Upper lobe of right lung (tissue), 1 donor: ENCODE measurements at places on chromosomes 11 and 22.

DNA sequence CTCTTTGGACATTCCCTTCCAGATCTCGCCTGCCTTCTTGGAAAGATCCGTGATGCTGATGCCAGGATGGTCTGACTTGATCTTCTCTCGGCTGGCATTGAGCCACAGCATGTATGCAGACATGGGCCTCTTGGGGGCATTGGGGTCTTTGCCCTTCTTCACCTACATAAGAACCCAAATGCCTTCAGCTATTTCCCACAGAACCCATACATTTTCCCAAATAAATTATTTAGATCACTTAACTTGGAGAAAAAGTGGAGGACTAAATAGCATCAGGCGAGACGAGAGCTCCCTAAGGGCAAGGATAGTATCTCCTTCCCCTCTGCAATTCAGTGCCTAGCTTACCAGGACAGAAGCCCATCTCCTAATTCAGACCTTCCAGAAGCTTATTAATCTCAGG, 3.0 kb upstream of the TNKS1BP1 start:
- DNase-seq: no peak

DNA sequence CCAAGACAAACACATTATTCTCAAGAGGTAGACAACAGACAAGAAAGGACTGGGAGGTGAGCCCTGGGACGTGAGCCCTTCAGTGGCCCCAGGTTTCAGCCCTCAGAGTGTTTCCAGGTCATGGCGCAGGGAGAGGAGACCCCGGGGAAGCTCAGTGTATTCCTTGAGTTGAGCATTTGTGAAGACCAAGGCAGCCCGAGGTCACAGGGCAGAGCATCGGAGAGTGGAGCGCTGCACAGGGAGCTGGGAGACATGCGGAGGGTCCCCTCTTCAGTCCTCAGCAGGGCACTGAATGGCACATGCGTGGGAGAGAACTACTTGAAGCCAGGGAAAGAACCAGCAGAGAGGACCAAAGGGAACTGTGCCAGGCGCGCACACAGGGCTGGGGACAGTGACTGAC, 11.7 kb downstream of the KRTAP5-6 start:
- no peak for DNase-seq

- DNase-seq: no peak
Measured at GRCh38 chr22:40436505-40437431, 66.4 kb downstream of the SGSM3 start.

GRCh38 chr11:19646308-19646707, 66.3 kb upstream of the NAV2 start:
- no peak for DNase-seq

GRCh38 chr11:128579798-128580504, 7.4 kb downstream of the ETS1 start:
- DNase-seq: no peak

DNA sequence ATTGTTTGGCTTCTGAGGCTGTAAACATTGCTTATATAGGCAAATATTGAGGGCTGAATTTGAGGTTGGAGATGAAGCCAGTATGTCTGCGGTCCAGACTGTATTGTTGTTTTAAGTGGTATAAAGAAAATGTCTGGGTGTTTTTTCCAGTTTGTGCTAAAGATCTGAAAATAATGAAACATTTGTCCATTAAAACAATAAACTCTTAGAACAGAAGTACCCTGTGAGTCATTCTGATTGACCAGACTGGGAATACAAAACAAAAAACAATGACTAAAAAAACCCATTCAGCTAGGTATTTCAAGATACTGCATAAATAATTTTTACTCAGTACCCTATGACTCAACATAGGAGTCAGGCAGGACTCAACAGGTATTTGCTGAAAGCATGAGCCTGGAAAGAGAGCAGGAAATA, 20.4 kb downstream of the ALKBH8 start:
- no peak for DNase-seq

GRCh38 chr11:126824035-126824607, 176.4 kb downstream of the KIRREL3 start:
- DNase-seq: no peak

DNA sequence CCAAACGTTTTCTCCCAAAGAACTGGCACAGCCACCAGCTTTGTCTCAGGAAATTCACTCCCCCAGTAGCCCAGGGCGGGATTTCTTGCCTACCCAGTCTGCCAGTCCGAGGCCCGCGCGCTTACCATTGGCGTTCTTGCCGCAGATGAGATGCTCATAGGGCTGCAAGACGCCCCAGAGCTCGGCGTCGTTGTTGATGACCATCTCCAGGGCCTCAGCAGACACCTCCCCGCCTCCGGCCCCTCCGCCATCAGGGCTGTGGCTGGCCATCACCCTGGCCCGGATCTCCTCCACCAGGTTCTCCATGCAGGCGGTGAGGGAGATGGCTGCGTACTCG, 1.3 kb downstream of the ABTB2 start:
- DNase-seq: peak; percentile 67

DNA sequence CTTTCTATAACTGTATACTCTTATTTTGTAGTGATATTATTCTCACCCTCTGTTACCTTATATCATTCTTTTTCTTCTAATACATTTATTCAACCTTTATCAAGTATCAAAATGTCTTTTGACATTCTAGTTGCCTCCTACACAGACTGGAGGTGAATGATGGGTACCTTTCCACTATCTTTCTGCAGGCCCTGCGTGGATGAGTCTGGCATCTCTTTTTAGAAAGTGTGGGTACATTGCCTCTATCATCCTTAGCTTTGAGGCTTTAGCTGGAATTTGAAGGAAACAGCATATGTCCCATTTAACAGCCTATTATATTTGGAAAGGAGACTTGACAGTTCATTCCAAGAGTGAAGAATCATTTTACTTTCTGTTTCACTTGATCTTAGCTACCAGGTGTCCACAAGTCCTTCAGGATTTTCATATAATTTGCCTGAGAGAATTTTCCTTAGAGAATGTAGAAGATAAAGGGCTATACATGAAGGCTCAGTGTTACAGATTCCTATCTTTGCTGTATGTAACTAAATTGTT, 192.0 kb downstream of the CWF19L2 start:
- DNase-seq: no peak

- DNase-seq: no peak
Measured at GRCh38 chr11:44083906-44084305, 11.6 kb upstream of the EXT2 start.

DNA sequence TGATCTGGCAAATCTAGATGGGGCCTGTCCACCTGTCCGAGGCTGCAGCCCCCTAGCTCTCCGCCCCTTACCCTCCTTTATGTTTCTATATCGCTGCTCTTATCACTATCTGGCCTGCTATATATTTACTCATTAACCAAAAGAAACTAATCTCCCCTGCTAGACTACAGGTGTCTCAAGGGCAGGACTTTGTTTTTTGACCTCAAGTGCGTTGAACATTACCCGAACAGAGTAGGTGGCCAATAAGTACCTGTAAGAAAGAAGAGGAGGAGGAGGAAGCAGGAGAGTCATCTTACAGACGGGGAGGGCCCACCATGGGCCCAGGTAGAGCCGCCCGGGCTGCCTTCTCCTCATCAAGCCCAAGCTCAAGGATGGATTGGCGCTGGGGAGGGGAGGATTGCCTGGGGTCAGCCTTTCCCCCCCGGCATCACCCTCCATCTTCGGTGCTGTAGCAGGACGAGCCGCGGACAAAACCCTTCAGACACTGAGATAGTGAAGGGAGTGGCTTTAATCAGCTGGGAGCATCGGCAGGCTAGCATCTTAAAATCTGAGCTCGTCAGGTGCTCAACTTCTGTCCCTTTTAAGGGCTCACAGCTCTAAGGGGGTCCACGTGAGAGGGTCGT, 1.2 kb upstream of the P2RY6 start:
- DNase-seq: no peak

- DNase-seq: no peak
Measured at GRCh38 chr11:109785714-109786113, 307.5 kb upstream of the ZC3H12C start.

DNA sequence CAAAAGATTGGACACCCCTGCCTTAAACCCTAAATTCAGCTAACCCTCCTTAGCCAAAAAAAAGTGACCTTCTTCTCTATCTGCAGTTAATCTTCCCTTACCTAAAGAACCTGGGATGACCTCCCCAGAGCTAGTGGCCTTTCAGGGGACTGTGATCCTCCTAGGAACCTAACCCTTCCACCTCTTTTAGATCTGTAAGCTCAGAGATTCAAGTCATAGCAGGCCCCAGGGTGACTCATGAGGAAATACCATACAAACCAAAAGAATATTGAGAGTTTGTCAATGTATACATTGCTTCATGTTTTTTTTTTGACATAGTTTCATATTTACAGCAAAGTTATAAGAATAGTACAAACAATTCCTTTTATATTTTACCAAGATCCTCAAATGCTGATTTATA, 38.3 kb upstream of the CXCR5 start:
- DNase-seq: no peak

DNA sequence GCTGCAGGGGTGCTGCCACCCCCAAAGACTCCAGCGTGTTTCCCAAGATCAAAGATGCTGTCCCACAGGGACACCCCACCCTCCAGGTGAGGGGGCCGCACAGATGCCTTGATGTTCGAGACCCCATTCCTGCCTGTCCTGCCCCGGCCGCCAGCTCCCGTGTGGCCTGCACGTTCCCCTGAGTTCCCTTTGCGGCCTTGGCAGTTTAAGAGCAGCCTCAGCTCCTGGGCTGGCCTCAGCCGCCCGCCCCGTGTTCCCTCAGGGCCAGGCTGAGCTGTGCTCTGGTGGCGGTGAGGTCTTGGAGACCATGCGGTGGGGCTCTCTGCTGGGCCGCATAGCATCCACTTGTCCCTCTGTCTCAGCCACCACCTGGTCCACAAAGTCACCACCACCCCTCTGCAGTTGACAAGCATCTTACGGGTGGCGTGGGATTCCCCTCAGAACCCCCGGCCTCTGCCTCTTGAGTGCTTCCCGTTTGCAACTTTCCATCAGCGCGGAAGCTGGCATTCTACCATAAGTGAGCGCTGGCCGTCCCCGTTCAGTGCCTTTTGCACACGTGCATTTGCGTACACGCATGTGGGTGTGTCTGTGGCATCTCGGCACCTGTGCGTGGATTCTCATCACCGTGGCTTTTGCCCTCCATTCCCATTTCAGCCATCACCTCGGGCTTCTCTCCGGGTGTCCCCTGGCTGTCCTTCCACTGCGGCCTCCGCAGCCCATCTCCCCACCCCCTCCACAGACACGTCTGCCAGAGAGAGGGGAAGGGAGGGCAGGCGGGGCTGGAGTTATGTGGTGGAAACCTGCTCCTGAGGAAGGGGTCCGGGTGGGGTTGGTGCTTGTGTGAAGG, 35.9 kb downstream of the CTTN start:
- DNase-seq: no peak

GRCh38 chr22:46758121-46758520, 4.3 kb upstream of the TBC1D22A start:
- no peak for DNase-seq

- no peak for DNase-seq
Measured at GRCh38 chr11:126450806-126451205, 95.3 kb downstream of the ST3GAL4 start.

DNA sequence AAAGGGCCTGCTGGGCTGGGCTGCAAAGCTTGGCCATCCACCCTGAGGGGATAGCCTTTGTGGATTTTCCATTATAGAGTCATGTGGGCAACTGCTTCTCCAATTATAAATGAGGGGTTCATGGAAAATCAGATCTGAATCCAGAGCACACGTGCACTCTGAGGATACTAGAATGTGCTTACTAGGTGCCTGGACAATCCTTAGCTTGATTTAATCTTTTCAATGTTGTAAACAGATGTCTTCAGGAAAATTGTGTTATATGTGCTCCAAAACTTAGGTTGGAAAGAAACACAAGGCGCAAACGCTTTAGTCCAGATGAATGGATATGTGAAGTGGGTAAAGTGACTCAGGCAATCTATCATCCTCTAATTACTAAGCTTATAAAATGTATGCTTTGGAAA, 92.0 kb downstream of the SLC17A6 start:
- DNase-seq: no peak

- no peak for DNase-seq
Measured at GRCh38 chr11:46305295-46305694, 27.8 kb downstream of the CREB3L1 start.

GRCh38 chr22:21457023-21457787, 10.0 kb upstream of the TMEM191C start:
- DNase-seq: peak; percentile 64

GRCh38 chr11:14323118-14323676, 35.8 kb downstream of the RRAS2 start:
- DNase-seq: no peak

GRCh38 chr22:42243802-42244060, 26.7 kb downstream of the TCF20 start:
- no peak for DNase-seq

DNA sequence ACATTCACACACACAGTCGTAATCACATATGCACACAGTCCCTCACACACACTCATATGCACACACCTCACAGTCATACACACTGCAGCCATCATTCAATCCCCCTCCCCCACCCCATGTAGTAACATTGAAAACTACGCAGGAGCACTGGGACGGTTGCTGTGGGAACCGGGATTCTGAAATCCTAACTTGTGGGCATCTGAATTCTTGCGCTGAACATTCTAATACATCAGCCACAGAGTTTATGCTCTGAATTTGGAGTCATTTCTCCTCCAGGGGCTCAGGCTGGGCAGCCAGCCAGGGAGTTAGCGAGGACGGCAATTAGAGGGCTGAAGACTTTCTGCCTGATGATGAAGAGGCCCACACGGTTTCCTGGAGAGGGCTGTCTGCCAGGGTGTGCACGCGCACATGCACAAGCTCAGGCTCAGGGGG, 32.7 kb downstream of the CD6 start:
- no peak for DNase-seq

DNA sequence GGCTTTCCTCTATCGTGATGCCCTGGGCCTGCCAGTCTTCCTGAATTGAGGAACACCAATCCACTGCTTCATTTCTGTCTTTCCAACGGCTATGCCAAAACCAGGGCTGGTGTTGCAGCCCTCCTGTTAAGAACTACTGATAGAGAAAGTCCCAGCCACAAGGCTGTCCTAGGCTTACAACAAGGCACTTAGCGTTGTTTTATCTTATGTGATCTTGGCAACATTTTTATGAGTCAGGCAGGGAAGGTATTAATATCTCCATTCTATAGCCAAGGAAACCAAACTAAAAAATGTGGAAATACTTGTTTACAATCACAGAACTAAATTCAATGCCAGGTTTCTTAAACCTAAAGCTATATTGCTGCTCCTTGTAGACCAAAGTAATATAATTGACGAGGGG, 89.9 kb upstream of the AMOTL1 start:
- DNase-seq: no peak

DNA sequence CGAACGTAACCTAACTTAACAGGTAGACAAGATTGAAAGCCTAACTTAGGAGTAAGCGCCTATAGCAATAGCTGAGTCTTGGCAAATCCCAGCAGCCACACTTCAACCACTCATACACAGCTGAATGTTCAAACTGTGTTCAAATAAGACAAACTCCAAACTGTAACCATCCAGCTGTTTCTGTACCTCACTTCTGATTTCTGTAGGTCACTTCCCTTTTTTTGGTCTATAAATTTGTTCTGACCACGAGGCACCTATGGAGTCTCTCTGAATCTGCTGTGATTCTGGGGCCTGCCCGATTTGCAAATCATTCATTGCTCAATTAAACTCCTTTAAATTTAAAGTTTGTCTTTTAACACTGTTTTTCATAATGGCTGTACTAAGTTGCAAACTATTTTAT, 8.2 kb upstream of the TENM4 start:
- no peak for DNase-seq

GRCh38 chr22:27711756-27712155, 89.8 kb downstream of the MN1 start:
- DNase-seq: no peak
